HTR-8/SVneo (cell line): ENCODE measurements at places on chromosomes 11 and 22.
A peak's percentile ranks its signal among the peaks of the same experiment; 100 is the strongest.

DNA sequence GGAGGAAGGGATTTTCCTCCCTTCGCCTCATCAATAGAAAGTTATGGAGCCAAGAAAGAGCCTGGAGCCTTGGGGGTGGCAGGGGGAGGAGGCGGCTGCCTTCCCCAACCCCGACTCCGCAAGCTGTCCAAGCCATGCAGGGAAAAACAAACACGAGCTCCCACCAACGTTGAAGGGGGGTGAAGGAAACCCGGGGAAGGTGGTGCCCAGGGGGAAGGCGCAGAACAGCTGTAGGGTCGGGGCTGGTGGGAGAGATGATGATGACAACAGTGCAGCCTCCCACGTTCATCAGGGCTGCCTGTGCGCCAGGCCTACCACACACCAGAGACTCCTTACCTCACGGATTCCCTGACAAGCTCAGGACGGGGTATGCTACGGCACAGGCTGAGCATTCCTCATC is 73.5 kb downstream of the SCUBE1 start:
- DNase-seq = no peak

- peak; percentile 47 for DNase-seq
Measured at GRCh38 chr11:123357990-123358827, 71.9 kb upstream of the GRAMD1B start.

DNA sequence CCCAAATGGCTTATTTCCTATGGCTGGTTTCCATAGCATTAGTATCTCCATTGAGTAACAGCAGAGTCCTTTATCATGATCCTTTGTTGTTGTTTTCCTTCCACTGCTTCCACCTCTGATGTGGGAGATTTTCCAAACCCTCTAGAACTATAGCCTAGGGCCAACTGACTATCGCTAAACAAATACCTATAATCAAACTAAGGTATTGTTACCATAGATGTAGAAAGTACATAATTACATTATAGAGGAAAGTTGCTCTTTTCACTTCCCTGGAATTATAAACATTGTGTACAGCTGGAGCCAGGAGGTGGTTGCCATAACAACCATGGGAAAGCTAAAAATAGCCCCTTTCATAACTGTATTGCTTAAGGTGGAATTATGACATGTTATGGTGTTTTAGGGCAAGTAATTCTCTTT is 47.0 kb upstream of the ALKBH3 start:
- DNase-seq = no peak

DNA sequence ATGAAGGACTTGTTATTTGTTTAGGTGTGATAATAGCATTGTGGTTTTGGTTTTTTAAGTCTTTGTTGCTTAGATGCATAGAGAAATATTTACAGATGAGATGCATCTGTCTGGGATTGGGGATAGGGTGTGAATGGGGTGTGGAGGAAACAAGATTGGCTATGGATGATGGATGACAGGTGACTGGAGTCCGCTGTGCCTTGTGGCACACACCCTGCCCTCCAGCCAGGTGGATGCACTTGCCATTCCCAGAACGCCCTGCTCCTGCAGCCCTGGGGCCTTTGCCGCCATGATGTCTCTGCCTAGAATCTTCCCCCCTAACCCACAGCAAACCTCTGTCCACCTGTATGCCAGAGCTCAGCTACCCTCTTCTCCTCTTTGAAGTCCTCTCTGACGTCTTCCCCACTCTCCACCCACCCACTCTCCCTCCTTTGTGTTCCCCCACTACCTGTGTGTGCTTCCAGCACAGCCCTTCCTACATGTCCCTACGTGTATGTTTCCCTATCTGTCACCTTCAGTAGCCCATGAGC is 54.7 kb downstream of the WNT11 start:
- DNase-seq = no peak

DNA sequence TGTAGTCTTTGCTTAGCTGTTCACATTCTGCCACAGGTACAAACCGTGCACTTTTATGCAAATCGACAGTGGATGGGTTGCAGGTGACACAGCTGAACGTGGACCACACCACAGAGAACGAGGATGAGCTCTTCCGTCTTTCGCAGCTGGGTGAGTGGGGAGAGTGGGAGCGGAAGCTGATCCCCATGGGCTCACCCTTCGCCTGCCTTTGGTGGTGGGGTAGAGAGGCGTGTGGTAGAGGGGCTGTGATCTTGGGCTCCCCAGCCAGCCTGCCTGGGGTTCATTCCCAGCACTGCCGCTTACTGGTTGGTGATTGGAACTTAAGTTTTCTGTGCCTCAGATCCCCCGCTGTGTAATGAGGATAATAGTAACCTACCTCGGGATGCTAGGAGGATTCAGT is 19.1 kb downstream of the TAB1 start:
- no peak for DNase-seq

GRCh38 chr11:36268337-36268985 is 20.8 kb downstream of the COMMD9 start:
- DNase-seq = no peak

DNA sequence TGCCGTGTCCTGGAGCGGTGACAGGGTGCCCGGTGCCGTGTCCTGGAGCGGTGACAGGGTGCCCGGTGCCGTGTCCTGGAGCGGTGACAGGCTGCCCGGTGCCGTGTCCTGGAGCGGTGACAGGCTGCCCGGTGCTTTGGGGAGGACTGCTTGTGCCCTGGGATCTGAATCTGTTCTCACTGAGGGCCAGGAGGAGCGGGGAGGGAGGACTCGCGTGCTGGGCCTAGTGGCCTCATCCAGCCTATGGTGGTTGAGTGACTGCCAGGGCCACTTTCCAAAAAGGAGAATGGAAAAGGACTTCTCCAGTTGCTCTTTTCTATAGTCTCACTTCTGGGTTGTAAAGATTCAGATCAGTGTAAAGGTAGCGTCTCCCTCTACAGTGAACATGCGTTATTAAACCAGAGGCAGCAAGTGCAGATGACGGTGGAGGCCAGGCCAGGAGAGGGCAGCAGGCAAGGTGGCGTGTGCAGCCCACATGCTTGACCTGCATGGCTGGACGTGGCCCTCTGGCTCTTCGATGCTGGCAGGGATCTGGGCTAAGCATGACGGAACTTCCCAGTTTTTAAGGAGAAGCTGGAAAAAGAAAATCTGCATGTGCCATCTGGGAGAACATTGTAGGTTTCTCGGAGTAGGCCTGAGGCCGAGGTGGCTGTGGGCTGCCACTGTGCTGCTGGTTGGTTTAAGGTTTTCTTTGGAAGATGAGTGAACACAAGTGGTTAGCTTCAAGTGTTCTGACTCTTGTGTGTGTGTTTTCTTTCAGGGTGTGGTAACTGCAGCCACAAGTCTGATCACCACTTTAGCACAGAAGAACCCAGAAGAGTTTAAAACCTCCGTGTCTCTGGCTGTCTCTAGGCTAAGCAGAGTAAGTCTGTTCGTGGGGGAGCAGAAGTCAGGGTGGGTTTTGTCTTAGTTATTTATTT is 55.0 kb downstream of the AP2A2 start:
- no peak for DNase-seq

- DNase-seq = no peak
Measured at GRCh38 chr22:37100589-37101127, 8.9 kb downstream of the TMPRSS6 start.

DNA sequence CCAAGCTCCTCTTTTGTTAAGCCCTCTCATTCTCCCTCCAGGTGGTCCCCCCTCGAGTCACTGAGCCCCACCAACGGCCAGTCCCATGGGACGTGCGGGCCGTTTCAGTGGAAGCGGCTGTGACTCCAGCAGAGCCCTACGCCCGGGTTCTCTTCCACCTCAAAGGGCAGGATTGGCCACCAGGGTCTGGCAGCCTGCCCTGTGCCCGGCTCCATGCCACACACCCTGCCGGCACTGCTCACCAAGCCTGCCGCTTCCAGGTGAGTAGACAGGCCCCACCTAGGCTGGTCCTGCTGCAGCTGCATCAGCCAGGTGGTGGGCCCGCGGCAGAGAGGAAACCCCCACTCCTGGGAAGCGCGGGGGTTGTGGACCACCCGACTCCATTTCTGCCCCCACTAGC is 3.3 kb downstream of the TMEM132A start:
- DNase-seq = no peak

GRCh38 chr11:504053-504993 is 2.7 kb downstream of the RNH1 start:
- DNase-seq = no peak

- no peak for DNase-seq
Measured at GRCh38 chr11:111450480-111451320, 61.5 kb downstream of the BTG4 start.

GRCh38 chr11:109604481-109605400 is 182.8 kb downstream of the C11orf87 start:
- no peak for DNase-seq

GRCh38 chr22:17957693-17958092 is 66.7 kb downstream of the MICAL3 start:
- no peak for DNase-seq

DNA sequence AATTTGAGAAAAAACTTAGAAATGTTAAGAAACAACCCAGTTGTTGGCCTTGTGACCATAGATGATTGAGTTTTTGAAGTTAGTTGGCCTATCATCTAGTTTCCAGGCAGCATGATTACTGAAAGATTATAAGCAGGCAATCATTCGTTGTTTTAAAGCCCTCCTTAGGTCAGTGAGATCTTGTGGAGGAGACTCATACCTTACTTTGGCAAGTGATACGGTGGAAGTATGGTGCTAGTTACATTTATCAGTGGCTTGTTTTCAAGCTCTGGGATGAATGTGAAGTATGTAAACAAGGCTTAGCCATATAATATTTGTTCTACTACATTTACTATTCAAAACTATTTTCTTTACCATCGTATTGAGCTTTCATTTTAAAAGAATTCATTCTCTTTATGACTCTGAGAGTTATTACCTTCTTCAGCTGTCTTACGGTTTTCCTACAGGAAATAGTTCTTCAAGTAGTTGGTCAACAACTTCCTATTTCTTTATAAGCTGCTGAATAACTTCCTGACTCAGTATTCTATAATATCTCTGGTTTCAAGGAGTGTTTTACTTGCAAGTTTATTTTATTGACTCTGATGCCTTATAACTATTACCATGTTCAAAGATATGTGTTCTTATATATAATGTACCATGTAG is 7.3 kb downstream of the YAP1 start:
- no peak for DNase-seq

- no peak for DNase-seq
Measured at GRCh38 chr11:116108161-116108560, 603.9 kb upstream of the CADM1 start.

DNA sequence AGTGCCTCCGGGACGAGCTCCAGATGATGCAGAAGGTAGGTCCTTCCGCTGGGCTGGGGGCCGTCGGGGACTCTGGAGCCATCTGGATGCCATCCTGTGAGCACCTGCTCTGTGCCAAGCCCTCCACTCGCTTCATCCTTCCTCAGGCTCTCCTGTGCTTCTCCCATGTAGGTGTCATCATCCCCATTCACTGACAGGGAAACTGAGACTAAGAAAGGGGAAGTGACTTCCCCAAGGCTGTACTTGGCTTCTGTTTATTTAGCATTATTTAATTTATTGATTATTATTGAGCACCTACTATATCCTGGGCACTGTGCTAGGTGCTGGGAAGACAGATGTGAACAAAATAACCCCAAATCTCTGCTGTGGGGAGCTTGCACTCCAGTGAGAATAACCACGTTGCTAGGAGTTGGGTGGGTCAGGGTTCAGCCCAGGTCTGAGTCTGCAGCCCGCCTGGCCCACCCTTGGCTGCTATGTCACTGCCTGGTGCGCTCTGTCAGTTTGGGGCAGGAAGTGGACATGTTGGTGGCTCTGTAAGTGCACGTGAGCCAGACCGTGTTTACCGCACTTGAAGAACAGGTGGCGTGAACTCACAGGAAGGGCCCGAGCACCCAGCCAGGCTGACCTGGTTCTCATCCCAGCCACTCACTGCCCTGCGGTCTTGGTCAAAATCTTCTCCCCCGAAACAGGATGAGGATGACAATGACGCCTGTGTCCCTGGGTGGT is 35.9 kb upstream of the GCAT start:
- DNase-seq = no peak

DNA sequence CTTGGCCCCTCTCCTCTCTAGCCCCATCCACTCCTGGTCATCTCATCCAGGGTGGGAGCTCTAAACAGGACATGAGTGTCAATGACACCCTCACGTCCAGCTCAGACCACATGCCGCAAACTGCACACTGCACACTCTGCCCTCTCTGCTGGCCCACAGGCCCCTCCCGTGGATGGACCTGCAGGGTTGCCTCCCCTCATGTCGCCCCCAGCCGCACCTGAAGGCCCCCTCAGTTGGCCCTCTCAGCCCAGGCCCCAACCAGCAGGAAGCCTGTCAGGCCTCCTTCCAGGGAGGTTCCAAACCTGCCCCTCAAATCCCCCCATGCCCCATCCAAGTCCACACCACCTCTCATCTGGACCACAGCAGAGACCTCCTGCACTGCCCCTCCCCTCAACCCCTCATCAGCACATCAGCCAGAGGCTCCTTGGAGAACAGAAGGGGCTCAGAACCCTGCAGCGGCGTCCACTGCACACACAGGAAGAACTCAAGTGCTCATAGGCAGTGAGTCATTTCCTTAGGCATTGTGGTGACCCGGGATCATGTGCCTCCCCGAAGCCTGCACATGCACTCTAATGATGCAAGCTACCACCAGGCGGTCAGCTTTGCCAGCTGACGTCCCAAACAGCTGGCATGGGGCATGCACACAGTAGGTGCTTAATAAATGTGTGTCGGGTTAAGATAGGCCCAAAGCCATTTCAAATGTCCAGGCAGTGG is 12.9 kb upstream of the CDKN1C start:
- peak; percentile 81 for DNase-seq

DNA sequence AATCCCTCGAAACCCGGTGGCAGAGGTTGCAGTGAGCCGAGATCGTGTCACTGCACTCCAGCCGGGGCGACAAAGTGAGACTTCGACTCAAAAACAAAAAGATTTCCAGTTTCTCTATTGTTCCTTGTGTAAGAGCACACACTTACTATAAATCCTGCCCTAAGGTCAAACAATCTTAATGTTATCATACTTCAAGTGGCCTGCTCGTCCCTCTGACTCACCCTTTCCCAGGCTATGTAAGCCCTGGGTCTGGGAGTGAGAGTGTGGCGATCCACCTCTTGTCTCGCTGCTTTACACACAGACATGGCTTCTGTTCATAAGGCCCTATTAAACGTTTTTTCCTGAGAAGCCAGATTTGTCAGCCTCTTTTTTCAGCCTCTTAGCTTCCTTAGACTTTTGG is 24.4 kb upstream of the A4GALT start:
- DNase-seq = peak; percentile 60

GRCh38 chr11:125869521-125869920 is 17.9 kb upstream of the HYLS1 start:
- DNase-seq = no peak

GRCh38 chr22:19734163-19734562 is 10.8 kb downstream of the GP1BB start:
- no peak for DNase-seq

- DNase-seq = no peak
Measured at GRCh38 chr11:36586543-36586942, 7.8 kb upstream of the IFTAP start.

DNA sequence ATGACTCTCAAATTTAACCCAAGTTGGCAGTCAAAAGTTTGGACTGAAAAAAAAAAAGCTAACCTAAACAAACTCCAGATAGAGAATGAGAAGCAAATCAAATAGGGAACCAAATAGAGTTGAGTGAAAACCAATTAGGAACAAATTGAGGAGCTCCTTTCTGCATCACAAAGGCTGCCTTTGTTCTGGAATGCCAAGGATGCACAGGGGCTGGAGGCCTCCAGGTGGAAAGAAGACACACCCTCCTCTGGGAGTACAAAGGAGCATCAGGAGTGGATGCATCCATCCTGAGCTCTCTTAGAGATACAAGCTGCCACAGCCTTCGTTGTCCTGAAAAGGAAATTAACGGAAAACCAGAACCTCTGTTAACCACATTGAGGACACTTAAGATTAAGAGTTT is 73.3 kb downstream of the MRGPRX1 start:
- DNase-seq = no peak

- DNase-seq = no peak
Measured at GRCh38 chr11:81222491-81222890, 1511.2 kb downstream of the FAM181B start.

GRCh38 chr11:45554230-45554967 is 111.0 kb downstream of the CHST1 start:
- no peak for DNase-seq
